Stimulated activated CD4-positive, alpha-beta T cell treated with anti-CD3 and anti-CD28 coated beads, Interleukin-2, amount 100 ng/mL, for 48 hours (primary cell): ENCODE measurements at places on chromosomes 13 and 19.

- no peak for DNase-seq
Observed at GRCh38 chr13:112719016-112719415, 29.2 kb downstream of the ATP11A start.

- DNase-seq = no peak
Observed at GRCh38 chr13:36772853-36773252, 46.2 kb upstream of the RFXAP start.

DNA sequence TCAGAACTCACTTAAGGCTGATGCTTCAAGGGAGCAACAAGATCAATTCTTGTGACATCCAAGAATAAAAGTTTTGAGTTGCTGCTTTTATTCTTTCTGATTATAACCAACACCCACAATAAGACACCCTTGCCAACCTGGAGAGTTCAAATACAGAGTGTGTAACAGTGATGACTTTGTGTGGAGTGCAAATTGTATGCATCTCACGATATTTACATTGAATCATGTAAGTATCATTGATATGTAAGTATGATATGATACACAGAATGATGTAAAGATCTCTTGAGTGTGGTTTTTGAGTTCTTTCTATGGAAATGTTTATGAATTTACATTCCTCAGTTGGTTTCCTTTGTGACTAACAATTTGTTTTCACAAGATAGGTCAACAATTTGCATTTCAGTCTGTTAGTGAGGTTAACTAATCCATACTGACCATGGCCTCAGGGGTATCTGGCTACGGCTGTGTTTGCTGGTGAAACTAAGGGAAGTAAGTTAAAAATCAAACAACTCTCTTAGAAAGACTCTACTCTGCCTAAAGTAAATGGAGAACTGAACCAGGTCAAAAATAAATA, 12.4 kb downstream of the LHFPL6 start:
- no peak for DNase-seq

DNA sequence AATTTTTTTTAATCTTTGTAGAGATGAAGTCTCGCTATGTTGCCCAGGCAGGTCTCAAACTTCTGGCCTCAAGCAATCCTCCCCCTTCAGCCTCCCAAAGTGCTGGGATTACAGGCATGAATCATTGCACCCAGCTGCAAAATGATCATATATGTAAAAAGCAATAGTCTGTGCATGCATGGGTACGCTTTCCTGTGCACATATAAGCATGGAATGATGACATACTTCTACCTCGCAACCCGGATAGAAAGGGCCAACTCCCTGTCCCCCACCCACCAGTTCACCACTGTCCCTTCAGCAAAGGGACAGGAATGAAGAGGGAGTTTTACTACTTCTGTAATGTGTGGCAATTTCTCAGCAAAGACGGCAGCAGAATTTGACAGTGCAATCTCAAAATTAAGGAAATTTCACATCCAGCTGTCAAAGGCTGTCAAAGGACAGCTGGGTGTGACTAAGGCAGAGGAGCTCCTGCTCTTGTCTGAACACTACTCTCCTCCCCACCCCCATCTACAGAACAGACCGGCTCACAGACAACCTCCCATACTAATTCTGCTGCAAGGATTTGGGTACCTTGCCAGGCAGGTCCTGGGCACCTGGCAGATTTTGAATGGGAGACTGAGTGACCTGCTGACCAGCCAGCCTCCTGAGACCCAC, 95.6 kb downstream of the TSHZ3 start:
- DNase-seq = no peak

GRCh38 chr19:12939975-12940423, 1.6 kb downstream of the CALR start:
- no peak for DNase-seq

GRCh38 chr19:44356383-44357111, at the start of gene ZNF112:
TSS of gene ZNF112 (minus strand) at chr19:44356680. CDS start at chr19:44340539, 16,141 bp downstream.
- DNase-seq = no peak

DNA sequence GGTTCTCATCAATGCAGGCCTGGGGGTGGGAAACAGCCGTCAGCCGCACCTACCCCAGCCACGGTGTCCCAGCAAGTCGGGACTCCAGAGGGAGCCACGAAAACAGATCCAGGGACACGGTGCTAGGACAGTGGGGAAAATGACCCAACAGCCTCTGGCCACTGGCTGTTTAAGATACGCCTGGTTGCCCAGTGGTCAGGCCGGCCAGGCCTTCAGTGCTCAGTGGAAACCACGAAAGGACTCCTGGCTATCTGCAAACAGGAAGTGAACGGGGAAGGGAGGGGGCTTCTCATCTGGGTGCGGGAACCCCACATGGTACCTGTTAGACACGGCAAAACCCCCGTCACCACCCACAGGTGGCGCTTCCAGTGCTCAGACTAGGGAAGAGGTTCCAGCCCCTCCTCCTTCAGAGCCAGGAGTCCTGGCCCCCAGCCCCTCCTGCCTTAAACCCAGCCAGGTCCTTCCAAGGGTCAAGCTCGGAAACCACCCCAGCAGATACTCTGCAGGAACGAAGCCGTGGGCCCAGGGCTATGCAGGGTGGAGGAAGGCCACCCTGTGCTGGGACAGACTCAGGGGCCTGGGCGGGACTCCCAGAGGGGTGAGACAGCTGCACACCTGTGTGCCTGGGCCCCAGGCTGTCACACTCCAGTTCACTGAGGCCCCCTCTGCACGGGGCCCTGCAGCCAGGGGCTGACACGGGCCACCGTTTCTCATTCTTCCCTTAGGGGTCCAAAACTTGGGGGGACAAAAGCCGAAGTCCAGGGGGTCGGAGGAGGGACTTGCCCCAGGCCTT, 4.5 kb downstream of the PPP1R12C start:
- DNase-seq = no peak

- DNase-seq = no peak
Observed at GRCh38 chr13:22226086-22226485, 555.2 kb downstream of the FGF9 start.

GRCh38 chr13:112726016-112726767, 36.4 kb downstream of the ATP11A start:
- DNase-seq = no peak

DNA sequence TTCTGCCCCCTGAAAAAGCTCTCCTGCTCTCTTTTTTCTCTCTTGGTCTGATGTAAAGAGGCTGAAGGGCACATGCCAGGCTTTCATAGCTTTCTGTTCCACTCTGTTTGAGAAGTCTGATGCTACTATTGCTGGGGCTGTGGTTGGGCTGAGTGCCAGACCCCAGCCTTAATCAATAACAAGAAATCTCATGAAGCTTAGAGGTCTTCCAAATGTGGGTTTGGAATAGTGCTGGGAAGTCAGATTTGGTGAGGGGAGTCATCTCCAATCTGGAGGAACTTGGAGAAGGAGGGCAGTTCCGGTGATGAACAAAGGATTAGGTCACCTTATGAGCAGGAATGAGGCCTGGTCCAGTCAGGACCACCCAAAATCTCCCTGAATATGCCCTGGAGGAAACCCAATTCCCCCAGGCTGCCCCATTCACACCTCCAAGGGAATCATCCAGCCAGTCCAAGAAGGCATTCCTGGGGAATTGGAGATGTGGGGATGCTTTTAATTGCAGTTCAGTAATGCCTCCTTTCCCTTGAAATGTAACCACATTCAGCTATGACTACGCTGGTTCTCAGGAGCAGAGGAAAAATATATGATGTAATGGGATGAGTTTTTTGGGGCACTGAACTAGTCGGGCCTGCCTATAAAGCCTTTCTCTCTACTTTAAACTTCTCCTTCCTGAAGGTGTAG, 102.0 kb downstream of the STARD13 start:
- DNase-seq = no peak

DNA sequence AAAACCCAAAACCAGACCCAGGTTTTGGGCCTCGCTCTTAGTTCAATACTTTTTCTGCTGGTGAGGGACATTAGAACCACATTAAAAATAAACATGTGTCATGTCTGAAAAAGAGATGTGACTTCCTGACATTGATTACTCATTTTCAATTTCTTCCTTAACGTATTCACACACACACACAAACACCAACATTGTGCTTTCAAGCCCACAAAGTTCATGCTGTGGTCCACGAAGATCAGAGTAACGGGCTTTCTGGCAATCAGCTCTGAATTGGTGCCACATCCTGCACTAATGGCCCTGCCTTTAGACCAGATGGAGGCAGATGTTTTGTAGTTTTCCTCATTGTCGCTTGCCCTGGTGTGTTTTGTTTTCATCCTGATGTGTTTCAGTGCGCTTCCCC, 47.9 kb upstream of the POMP start:
- DNase-seq = no peak

DNA sequence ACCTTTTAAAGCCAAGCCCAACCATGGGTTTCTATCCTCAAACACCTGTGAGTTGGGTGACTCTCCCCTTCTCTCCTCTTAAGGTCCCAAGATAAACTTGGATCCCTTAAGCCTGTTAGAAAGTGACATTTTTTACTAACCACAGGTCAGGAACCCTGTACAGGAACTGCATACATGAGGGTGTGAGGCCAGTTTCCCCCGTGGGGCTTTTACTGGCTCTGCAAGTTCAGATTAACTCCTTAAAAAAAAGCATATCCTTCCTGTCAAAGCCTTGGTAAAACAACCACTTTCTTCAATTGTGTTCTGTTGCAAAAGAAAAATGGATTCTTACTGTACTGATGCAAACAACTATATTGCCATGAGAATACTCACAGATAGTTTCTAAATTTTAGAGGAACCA, 2638.7 kb upstream of the PCDH20 start:
- DNase-seq = no peak

GRCh38 chr19:48274938-48275337, 5.1 kb downstream of the ZNF114 start:
- DNase-seq = no peak

DNA sequence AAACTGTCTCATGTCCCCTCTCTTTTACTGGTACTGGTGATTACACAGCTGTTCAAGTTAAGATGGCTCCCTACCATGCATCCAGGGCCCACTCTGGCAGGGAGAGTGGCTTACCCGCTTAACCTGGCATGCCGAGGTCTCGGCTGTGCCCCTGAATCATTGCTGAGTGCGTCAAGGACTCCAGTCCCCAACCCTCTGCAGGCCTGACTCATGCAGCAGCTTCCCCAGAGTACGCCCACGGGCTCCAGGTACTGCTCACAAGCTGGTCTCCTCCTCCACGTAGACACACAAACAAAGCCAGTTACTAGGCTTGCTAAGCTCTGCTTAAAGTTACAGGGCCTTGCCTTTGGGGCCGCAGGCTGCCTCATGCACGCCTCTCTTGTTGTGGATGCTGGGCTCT, 447.4 kb downstream of the COG6 start:
- DNase-seq = peak; percentile 86

- no peak for DNase-seq
Observed at GRCh38 chr13:43732726-43733125, 54.0 kb downstream of the ENOX1 start.

DNA sequence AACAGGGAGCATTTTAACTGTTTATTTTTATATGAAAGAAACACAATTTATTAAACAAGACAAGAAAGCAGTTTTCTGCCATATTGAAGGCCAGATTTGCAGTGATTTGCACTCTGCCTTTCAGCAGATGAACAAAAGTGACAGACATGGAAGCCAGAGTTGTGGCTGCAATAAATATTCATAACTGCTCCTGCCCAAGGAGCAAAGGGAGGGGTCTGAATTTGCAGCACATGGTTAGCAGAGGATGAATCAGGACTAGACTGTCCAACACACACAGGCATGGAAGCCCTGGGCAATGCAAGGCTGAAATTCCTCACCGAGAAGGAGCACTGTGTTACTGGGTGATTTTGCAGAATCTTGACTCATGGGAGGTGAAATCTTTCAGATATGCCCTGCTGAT, 418.2 kb downstream of the DCT start:
- no peak for DNase-seq

- DNase-seq = no peak
Observed at GRCh38 chr19:16359964-16360363, 35.3 kb downstream of the KLF2 start.

DNA sequence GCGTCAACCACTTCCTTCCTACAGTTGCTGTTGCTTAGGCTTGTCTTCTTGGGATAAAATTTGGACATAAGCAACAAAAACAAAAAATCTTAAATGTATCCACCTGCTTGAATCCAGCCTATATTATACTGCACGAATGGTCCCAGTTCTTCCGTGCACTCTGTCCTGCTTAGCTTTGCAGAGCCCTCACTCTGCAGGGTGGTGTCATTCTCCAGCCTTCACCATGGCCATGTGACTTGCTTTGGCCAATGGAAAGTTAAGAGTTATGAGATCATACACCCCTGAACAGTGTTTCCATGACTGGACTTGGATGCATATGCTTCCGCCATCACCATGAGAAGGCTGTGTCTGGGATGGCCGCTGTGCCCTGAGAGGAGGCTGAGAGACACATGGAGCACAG, 27.4 kb upstream of the SACS start:
- no peak for DNase-seq

DNA sequence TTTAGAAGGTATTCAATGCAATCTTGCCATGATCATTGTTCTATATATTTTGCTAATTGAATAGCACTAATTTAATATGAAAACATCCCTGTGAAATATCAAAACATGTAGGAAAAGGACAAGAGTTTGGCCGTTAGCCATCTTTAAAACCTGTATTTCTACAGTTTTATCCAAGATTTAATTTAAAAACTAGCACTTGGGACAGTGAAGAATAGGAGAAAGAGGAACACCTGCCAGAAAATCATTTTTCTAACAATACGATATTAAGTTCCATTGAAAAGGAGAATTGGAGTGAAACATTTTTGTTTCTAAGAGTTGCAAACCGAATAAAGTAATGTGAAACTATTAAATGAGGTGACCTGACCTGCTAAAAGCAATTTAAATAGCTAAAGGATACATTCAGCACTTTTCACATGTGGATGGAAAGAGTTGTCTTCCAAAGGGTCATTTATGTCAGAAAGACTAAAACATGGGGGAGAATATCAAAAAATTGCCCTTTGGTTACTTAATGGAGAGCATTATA, 1673.6 kb upstream of the MIR17HG start:
- no peak for DNase-seq

- no peak for DNase-seq
Observed at GRCh38 chr19:33426621-33427361, 53.3 kb downstream of the CEBPG start.

DNA sequence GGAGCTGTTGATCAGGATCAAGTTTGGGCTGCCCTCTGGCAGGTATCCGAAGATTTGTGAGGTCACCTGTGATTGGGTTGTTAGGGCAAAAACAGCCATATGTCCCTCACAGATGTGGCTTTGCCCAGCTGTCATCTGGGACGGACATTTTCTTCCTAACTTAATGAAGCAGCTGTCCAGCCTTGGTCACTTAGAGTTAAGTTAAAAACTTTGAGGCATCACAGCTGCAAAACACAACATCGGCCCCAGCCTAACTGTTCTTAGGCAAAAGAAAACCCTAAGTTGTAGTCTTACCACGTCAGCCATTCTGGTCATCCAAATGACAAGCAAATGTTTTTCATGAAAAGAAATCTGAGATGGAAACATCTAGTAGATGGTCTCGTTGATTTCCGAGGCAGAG, 318.4 kb downstream of the DCLK1 start:
- no peak for DNase-seq

DNA sequence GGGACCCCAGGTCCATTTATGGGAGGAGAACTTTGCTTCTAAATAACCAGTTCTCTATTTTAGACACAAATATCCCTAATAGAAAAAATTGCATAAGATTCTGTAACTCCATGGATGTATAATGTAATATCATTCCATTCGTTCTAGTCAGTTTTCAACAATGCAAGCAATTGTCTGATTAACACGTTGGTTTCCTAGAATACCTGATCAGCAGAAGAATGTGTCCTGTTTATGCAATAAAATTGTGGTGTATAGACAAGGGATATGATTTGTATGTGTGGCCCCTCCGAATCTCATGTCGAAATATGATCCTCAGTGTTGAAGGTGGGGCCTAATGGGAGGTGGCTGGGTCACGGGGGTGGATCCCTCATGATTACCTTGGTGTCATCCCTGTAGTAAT, 62.1 kb downstream of the RUBCNL start:
- no peak for DNase-seq
